Dermis blood vessel endothelial cell (primary cell): ENCODE measurements at places on chromosomes 13 and 19. TPM values are rescaled to one million over a fixed set of nuclear protein-coding genes. Genes with fewer than 3 reads are reported as not detected.

MYO1F gene
- total RNA-seq, result 0.14 and 0.34 TPM in 2 replicates

ZNF486 gene
- 8.8 and 12.6 TPM in 2 replicates for total RNA-seq

CASP14 gene
- not detected in 2 replicates for total RNA-seq

ACP7 gene
- total RNA-seq, result 0.19 TPM in 1 of 2 replicates, not detected in the other

CYP4F2 gene
- not detected in 2 replicates for total RNA-seq

MAST1 gene
- 0.17 and 0.51 TPM in 2 replicates for total RNA-seq

SH2D3A gene
- total RNA-seq, result 6.0 and 6.3 TPM in 2 replicates

LILRA1 gene
- total RNA-seq, result not detected in 2 replicates

PSPC1 gene
- total RNA-seq, result 75.9 and 93.1 TPM in 2 replicates

BRSK1 gene
- 0.79 and 2.2 TPM in 2 replicates for total RNA-seq

GPC6 gene
- 0.14 and 0.17 TPM in 2 replicates for total RNA-seq

LGALS14 gene
- not detected in 2 replicates for total RNA-seq

RANBP3 gene
- 39.0 and 51.2 TPM in 2 replicates for total RNA-seq

ERICH4 gene
- not detected in 2 replicates for total RNA-seq

KANK3 gene
- total RNA-seq, result 156 and 179 TPM in 2 replicates

SH3GL1 gene
- 38.6 and 102 TPM in 2 replicates for total RNA-seq

ZNF471 gene
- total RNA-seq, result 2.4 and 3.2 TPM in 2 replicates

TRPC4 gene
- total RNA-seq, result 0.05 and 0.17 TPM in 2 replicates

CYP4F12 gene
- not detected in 2 replicates for total RNA-seq

SPIB gene
- not detected in 2 replicates for total RNA-seq

KASH5 gene
- not detected in 2 replicates for total RNA-seq
